Adrenal gland (tissue), 19 donors: ENCODE measurements at places on chromosomes 6 and 20. TPM values are rescaled to one million over a fixed set of nuclear protein-coding genes. Genes with fewer than 3 reads are reported as not detected.

DNA sequence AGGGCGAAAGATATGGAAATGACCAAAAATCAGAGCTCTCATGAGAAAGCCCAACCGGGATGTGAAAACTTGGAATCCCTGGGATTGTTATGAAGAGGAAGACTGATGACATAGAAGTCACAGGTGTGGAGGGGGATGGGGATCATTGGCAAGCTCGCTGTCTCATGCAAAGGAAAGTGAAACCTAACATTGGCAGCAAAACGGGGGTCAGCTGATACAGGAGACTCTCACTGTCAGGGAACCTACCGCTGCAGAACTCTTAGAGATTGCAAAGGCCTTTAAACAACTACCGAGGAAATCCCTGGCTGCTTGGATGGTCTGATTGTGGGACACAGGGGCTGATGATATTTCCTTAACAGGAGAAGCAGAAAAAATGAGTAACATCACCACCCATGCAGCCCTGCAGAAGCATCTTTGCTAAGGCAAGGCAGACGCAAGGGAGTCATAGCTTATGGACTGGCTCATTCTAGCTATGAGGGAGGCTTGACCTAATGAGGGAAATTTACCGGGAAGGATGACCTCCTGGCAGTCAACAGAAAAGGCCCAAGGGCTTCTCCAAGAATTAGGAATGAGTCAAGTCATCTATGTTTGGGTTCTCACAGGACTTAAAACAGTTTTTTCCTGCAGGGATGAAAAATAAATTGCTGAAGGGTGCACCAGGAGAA is 7.0 kb downstream of the MUC21 start:
- H3K4me1 ChIP-seq = no peaks in the 10 kb centered on the region
- no peak overlapping the region for H3K4me3 ChIP-seq
- no peaks in the 10 kb centered on the region for H3K27me3 ChIP-seq
- H3K27ac ChIP-seq = no peak overlapping the region
- DNase-seq = no peak
- no peaks in the 10 kb centered on the region for H3K36me3 ChIP-seq

The LHFPL5 gene
- total RNA-seq = 0.14 TPM

GRCh38 chr20:59573837-59574236 is 30.5 kb upstream of the PHACTR3 start:
- H3K27me3 ChIP-seq = peaks cover 23% of the 10 kb centered on the region
- no peaks in the 10 kb centered on the region for H3K4me1 ChIP-seq
- H3K4me3 ChIP-seq = no peak overlapping the region
- H3K27ac ChIP-seq = no peak overlapping the region
- no peak for DNase-seq
- no peaks in the 10 kb centered on the region for H3K36me3 ChIP-seq

- DNase-seq = no peak
- no peaks in the 10 kb centered on the region for H3K27me3 ChIP-seq
- H3K4me1 ChIP-seq = no peaks in the 10 kb centered on the region
- H3K27ac ChIP-seq = no peak overlapping the region
- H3K4me3 ChIP-seq = no peak overlapping the region
These were observed 3.9 kb downstream of the PTPRK start for GRCh38 chr6:128516514-128516898.

DNA sequence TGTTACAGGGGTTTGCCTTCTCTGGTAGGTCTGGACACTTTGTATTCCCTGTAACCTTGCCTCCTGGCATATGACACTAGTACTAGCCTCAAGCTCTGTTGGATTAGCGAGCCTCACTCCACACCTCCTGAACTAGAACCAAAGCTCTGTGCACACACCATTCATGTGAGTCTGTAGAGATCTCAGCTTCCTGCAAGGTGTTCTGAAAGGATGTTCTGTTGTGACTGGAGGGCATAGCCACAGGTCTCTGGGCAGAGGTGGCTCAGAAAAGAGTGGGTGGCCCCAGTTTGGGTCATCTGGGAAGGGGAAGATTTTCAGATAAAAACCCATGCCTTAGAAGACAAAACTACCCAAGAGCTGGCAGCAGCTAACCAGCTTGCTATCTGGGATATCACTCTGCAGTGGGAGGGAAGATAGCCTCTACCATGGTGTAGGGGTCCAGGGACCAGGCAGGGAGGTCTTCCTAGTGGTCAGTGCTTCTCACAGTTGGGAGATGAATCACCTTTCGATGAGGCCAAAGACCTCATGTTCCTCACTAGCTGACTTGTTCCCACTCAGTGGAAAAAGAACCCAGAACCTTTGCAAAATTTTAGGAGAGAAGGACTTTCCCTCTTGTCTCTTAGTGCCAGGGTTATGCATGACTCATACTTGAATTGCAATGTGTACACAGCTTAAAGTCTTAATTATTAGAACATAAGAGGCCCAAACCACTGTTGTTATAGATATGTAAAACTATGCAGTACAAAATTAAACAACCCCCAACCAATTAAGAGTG is 41.4 kb downstream of the HLA-F start:
- H3K27ac ChIP-seq = no peak overlapping the region
- no peaks in the 10 kb centered on the region for H3K27me3 ChIP-seq
- no peaks in the 10 kb centered on the region for H3K36me3 ChIP-seq
- no peak for DNase-seq

The CASS4 gene
- 0.78 TPM for total RNA-seq

DNA sequence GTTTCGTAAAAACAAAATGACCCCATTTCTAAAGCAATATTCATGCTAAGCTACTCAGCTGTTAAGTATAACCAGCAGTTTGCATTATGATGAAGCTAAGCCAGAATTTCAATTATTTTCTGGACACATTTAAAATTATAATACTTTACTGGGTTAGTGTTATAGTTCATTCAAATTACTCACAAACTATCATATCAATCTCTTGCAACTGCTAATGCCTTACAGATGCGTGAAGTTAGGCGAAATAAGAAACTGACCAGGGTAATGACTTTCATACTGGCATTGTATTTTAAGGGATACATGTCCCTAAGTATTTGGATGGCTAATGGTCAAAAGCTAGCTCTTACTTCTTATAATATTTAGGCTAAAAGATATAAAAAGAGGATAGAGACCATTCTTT is 249.6 kb downstream of the TSHZ2 start:
- no peaks in the 10 kb centered on the region for H3K36me3 ChIP-seq
- no peaks in the 10 kb centered on the region for H3K4me1 ChIP-seq
- no peak overlapping the region for H3K4me3 ChIP-seq
- no peak for DNase-seq

GRCh38 chr6:97841763-97842162 is 558.7 kb upstream of the MMS22L start:
- no peak overlapping the region for H3K27ac ChIP-seq
- H3K27me3 ChIP-seq = no peaks in the 10 kb centered on the region
- no peak overlapping the region for H3K4me3 ChIP-seq
- no peak for DNase-seq
- H3K4me1 ChIP-seq = no peaks in the 10 kb centered on the region

GRCh38 chr6:131182991-131183425 is 47.7 kb downstream of the AKAP7 start:
- no peaks in the 10 kb centered on the region for H3K27me3 ChIP-seq
- H3K36me3 ChIP-seq = no peaks in the 10 kb centered on the region
- peaks cover 19% of the 10 kb centered on the region for H3K4me1 ChIP-seq
- DNase-seq = no peak

GRCh38 chr6:2448826-2449571 is 203.6 kb upstream of the GMDS start:
- no peak overlapping the region for H3K4me3 ChIP-seq
- H3K27me3 ChIP-seq = no peaks in the 10 kb centered on the region
- no peaks in the 10 kb centered on the region for H3K36me3 ChIP-seq
- no peaks in the 10 kb centered on the region for H3K4me1 ChIP-seq
- no peak overlapping the region for H3K27ac ChIP-seq
- DNase-seq = peak; percentile 32

The LYRM2 gene
- total RNA-seq = 58.4 TPM

The MDC1 gene
- 2.8 TPM for total RNA-seq

GRCh38 chr6:139742671-139743070 is 368.2 kb upstream of the CITED2 start:
- H3K36me3 ChIP-seq = no peaks in the 10 kb centered on the region
- H3K27ac ChIP-seq = no peak overlapping the region
- peaks cover 13% of the 10 kb centered on the region for H3K4me1 ChIP-seq
- no peak overlapping the region for H3K4me3 ChIP-seq

DNA sequence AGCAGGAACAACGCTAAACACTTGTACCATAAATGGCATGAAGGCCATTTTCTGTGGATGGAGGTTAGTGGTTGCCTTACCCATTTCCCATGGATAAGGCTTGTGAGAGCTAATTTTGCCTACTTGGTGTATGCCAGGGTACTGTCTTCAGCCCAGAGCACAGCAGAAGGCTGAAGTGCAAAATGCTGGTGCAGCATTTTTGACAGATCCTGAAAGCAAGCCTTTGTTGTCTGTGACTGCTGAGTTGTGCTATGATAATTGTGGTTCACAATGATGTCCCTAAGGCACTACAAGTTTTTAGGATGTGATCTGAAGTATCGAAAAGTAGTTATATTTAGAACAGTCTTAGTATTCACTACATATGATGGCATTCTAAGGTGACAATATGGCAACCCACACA is 14.7 kb upstream of the HMGN3 start:
- no peaks in the 10 kb centered on the region for H3K27me3 ChIP-seq
- H3K4me1 ChIP-seq = no peaks in the 10 kb centered on the region
- no peak for DNase-seq
- H3K27ac ChIP-seq = no peak overlapping the region
- H3K36me3 ChIP-seq = no peaks in the 10 kb centered on the region

The SRSF12 gene
- total RNA-seq = 1.0 TPM

- no peak overlapping the region for H3K4me3 ChIP-seq
- H3K36me3 ChIP-seq = no peaks in the 10 kb centered on the region
- peaks cover 10% of the 10 kb centered on the region for H3K4me1 ChIP-seq
These were observed 174.0 kb downstream of the MRPL14 start for GRCh38 chr6:43953256-43953655.

The EFCAB8 gene
- total RNA-seq = not detected

- H3K4me3 ChIP-seq = no peak overlapping the region
- H3K27me3 ChIP-seq = no peaks in the 10 kb centered on the region
- H3K36me3 ChIP-seq = no peaks in the 10 kb centered on the region
- no peak overlapping the region for H3K27ac ChIP-seq
- H3K4me1 ChIP-seq = no peaks in the 10 kb centered on the region
- DNase-seq = no peak
These were observed 25.6 kb upstream of the IL17A start for GRCh38 chr6:52160472-52161104.

DNA sequence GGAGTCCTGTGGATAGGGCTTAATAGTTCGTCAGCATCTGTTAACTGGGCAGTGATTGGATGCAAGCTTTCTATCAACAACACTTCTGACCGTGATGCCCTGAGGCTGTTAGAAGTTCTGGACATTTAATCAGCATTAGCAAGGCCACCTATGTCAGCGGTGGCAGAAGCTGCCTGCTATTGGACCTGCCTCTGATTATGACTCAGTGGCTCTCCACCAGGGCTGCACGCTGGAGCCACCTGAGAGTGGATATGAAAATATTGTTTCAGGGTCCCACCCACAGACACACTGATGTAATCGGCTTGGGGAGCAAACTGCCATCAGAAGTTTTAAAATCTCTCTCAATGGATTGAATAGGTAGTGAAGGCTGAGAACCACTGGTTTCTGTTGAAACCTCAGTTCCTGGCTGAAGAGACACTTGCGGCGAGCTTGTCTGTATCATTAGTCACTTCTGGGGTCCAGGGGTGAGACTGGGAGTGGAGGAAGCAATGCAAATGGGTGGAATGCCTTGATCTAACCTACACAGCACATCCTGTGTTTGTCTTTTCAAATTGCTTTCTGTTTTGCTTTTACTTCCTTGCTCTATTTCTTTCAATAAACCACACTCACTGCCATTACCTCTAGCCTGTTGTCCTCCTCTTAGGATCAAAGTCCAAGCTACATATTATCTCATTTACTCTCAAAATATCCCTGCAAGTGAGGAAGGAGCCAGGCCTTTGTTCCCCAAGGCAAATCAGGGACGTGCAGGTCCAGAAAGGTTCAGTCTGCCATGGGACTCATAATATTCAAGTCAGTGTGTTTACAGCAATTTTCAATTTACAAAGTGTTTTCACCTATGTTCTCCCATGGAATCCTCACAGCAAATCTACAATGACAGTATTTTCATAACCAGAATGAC is 4.2 kb downstream of the CLIC5 start:
- H3K4me1 ChIP-seq = peaks cover 19% of the 10 kb centered on the region
- no peaks in the 10 kb centered on the region for H3K36me3 ChIP-seq
- H3K27ac ChIP-seq = no peak overlapping the region

The EYA2 gene
- 1.2 TPM for total RNA-seq

The AIG1 gene
- total RNA-seq = 21.0 TPM

The SLC4A11 gene
- total RNA-seq = 9.1 TPM

- no peaks in the 10 kb centered on the region for H3K27me3 ChIP-seq
- no peak overlapping the region for H3K27ac ChIP-seq
These were observed 1.3 kb upstream of the PGC start for GRCh38 chr6:41748542-41748941.
